COLO829 (cell line): ENCODE measurements at places on chromosomes 1 and 21.

GRCh38 chr1:4653796-4654725 lies at the start of gene AJAP1:
TSS of gene AJAP1 (plus strand) at chr1:4654609. CDS start at chr1:4655426, 817 bp downstream.
- no peak for DNase-seq

- no peak for DNase-seq
Measured at GRCh38 chr1:29409616-29410015, 173.3 kb downstream of the PTPRU start.

- DNase-seq, result peak; percentile 84
Measured at GRCh38 chr1:157252473-157252872, 114.3 kb upstream of the ETV3 start.

GRCh38 chr1:224737353-224737727 lies 121.2 kb downstream of the CNIH3 start:
- DNase-seq, result no peak

DNA sequence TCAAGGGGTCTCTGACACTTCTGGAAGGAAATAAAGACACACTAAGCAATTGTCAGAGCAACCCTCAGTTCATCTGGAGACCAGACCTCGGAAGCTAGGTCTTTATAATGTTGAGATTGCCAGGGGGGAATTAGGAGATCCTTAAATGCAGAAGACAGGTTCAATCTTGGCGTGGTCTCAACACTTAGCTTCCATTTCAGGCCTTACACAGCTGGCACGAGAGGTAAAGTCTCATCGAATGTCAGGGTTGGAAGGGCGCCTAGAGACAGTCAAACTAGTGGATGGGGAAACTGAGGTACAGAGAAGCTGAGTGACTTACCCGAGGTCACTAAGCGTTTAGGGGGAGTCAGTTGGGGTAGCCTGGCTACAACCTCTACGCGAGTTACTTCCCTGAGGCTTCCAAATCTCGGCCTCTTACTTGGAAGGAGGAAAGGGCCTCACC lies 562 bp upstream of the EPB41 start:
- no peak for DNase-seq
